ENCODE measurements at places on chromosomes 12 and 14.

GRCh38 chr14:69650948-69651369, 39.6 kb downstream of the SUSD6 start:
- peaks cover 84% of the 10 kb centered on the region for H3K4me1 ChIP-seq
- no peaks in the 10 kb centered on the region for H3K27me3 ChIP-seq
- H3K36me3 ChIP-seq = no peaks in the 10 kb centered on the region
- no peak for DNase-seq
- H3K4me3 ChIP-seq = no peak overlapping the region

GRCh38 chr12:8606890-8607289, 5.8 kb downstream of the AICDA start:
- no peaks in the 10 kb centered on the region for H3K36me3 ChIP-seq
- H3K4me3 ChIP-seq = no peak overlapping the region
- no peak overlapping the region for H3K27ac ChIP-seq

DNA sequence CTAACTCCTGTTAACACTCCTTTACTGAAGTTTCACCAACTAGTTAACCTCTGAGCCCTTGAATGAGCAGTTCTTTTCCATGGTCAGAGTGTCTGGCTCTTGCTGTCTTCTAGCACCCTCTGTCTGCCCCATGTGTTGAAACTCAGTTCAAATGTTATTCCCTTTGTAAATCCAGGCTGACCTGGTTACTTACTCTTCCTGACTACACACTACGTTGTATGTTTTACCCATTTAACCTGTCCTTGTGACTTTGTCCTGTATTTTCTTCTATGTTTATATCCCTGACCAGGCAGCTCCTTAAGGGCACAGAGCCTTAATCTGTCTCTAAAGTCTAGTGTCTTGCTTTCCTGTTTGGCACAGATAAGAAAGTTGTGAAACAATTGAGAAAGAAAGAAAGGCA, 389.0 kb upstream of the RPL10L start:
- H3K4me1 ChIP-seq = no peaks in the 10 kb centered on the region
- no peak overlapping the region for H3K27ac ChIP-seq
- H3K36me3 ChIP-seq = no peaks in the 10 kb centered on the region

- DNase-seq = no peak
- no peaks in the 10 kb centered on the region for H3K36me3 ChIP-seq
- no peaks in the 10 kb centered on the region for H3K27me3 ChIP-seq
- H3K4me3 ChIP-seq = no peak overlapping the region
- H3K27ac ChIP-seq = no peak overlapping the region
- no peaks in the 10 kb centered on the region for H3K4me1 ChIP-seq
Measured at GRCh38 chr12:4962539-4963486, 53.1 kb downstream of the KCNA1 start.

GRCh38 chr12:88994971-88995370, 357.3 kb downstream of the DUSP6 start:
- no peaks in the 10 kb centered on the region for H3K36me3 ChIP-seq
- no peaks in the 10 kb centered on the region for H3K4me1 ChIP-seq
- no peak overlapping the region for H3K4me3 ChIP-seq
- no peak for DNase-seq

DNA sequence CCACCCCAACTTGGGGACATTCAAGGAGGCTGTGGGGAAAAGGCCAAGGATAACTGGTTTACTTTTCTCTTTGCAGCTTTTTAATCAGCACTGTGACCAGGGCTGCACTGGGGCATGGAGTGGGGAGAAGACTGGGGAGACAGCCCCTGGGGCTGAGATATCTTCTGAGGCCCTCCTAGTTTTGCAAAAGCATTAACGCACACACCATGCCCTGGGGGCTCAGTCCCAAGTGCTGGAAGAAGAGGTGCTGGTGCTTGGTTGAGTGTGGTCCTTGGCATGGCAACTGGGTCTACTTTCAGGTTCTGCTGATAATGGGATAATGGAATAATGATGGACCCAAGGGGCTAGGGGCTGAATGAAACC, 9.4 kb upstream of the SMARCD1 start:
- H3K36me3 ChIP-seq = no peaks in the 10 kb centered on the region
- no peak for DNase-seq
- H3K4me3 ChIP-seq = no peak overlapping the region
- H3K4me1 ChIP-seq = peaks cover 9% of the 10 kb centered on the region
- H3K27ac ChIP-seq = no peak overlapping the region

DNA sequence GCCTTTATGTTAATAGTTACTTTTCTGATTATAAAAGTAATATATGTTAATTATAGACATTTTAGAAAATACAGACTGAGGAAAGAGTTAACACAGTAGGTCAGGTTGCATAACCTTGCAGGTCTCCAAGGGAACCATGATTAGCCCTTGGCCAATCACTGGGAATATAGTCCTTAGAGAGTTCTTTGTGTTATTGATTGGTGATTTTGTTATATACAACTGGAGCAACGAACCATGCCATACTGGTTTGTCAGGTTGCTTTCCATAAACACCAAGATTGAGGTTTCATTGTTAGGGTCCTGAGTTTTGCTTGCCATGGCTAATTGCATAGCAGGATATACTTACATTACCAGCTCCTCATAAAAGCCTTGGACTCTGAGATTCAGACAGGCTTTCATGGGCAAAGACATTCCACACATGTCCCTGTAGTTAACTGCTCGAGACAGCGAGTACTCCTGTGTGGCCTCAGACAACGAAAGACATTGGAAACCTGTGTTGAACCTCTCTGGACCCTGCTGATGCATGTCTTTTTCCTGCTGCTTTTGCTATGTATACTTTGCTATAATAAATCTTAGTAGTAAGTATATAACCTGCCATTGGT, 33.7 kb downstream of the MAPK1IP1L start:
- H3K4me3 ChIP-seq = no peak overlapping the region
- no peaks in the 10 kb centered on the region for H3K27me3 ChIP-seq
- no peak overlapping the region for H3K27ac ChIP-seq
- no peaks in the 10 kb centered on the region for H3K36me3 ChIP-seq
- no peaks in the 10 kb centered on the region for H3K4me1 ChIP-seq

DNA sequence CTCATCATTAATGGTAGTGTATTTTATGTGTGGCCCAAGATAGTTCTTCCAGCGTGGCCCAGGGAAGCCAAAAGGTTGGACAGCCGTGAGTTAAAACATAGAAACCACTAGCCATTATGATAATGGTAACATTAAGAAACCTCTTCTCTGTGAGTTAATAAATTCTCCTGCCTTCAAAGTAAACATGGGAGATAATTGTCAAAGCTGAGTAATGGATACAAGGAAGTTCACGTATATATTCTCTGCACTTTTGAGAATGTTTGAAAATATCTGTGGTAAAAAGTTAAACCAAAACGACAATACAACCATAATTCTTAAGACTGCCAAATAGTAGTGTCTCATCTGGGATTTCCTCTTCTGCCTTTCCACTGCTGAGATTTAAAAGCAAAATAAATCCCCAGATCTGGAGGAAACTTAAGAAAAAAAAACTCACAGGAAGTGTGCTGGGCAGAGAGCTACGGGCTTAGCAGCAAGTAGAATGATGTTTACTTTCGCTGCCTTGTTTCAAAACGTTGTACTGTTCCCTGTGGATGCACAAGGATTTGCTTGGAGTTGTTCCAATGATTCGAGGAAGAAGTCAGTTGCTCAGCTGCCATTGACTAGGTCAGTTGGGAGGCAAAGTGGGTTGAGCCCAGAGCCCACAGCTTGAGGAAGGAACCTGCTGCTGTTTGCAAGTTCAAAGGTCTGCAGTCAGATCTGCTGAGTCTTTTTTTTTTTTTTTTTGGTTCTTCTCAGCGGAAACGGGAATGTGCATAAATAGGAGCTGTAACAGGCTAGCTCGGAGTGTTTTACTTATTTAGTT, 1.7 kb downstream of the TPCN1 start:
- peak; percentile 92 for DNase-seq
- no peaks in the 10 kb centered on the region for H3K27me3 ChIP-seq
- peak overlapping the region; percentile 65 for H3K4me3 ChIP-seq
- H3K27ac ChIP-seq = peak overlapping the region; percentile 92
- H3K4me1 ChIP-seq = peaks cover 51% of the 10 kb centered on the region
- H3K36me3 ChIP-seq = peaks cover 13% of the 10 kb centered on the region

DNA sequence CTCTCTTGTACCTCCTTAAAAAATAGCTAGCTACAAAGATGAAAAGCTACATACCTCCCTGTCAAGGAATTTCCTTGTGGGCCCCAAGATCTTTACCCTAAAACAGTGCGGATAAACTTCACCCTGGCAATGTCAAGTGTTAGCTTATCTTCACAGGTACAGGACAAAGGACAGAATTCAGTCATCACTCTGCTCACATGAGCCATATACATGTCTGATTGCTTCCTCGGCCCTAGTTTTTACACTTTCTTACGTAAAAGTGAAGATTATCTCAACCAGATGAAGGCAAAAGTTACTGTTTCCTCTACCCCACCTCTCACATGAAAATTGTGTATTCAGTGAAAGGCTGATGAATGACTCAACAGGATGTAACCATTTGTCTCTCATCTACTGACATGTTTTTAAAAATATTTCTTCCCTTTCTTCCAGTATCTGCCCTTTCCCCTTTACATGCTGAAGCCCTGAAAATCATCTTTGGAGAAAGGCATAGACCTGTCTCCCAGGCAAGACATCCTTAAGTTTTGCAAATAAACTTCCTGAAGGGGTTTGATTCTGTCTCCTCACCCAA, 890.1 kb downstream of the GALC start:
- no peaks in the 10 kb centered on the region for H3K27me3 ChIP-seq
- no peak for DNase-seq
- no peaks in the 10 kb centered on the region for H3K36me3 ChIP-seq

- H3K4me3 ChIP-seq = no peak overlapping the region
- no peak for DNase-seq
- no peaks in the 10 kb centered on the region for H3K36me3 ChIP-seq
Measured at GRCh38 chr14:59425322-59425935, 39.8 kb downstream of the GPR135 start.

DNA sequence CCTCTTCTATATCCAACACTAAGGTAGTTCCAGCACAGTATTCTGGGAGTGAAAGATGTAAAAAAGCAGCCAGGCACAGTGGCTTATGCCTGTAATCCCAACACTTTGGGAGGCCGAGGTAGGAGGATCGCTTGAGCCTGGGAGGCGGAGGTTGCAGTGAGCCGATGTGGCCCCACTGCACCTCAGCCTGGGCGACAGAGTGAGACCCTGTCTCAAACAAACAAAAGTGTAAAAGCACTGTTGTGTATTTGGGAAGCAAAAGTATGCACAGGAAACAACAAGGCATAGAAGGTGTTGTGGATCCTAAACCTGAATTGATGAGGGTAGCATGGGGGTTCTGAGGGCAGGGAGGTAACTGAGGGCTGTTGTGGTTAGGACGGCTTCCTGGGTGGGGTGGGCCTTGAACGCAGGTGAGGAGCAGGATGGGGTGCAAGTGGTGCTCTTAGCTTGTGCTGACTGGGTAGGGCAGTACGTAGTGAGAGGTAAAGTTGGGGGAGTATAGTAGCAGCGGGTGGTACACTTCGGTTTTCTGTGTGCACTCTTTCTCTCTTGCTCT, 64.2 kb downstream of the RASSF3 start:
- H3K4me3 ChIP-seq = no peak overlapping the region
- peak overlapping the region; percentile 27 for H3K27ac ChIP-seq
- H3K27me3 ChIP-seq = no peaks in the 10 kb centered on the region
- H3K36me3 ChIP-seq = no peaks in the 10 kb centered on the region

DNA sequence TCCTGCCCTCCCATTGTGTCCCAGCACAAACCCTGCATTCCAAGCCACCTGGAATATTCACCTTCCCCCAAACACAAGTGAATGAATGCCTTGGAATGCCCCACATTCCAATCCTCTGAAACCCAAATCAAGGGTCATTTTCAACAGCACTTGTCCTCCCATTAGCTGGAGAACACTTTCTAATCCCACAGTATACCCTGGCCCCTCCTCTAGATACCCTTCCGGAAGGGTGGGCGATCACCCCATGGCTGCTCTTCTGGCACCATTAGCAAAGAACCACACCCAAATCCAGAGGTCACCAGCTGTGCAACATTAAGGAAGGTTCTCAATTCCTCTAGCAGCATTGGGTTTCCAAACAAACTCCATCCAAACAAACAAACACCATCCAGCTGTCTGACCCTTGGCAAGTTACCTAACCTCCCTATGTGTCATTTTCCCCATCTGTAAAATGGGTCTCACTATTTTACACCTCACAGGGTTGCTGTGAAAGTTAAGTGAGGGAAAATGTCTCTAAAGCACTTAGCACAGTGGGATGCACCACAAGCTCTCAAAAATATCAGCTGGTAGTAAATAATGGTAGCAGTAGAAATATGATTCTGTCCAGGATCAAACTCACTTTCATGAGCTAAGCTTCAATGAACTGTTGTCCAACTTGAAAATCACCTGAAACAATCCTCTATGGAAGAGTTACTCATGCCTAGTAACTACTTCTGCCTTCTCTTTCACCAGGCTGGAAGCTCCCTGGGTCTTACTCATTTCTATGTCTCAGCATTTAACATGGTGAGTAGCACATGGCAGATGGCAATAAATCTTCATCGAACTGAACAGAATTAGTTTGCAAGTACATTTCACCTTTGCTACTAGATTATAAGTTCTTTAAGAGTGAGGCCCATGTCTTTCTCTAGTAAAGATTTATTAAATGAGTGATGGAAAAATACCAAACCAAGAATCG, 5.3 kb downstream of the NUAK1 start:
- H3K36me3 ChIP-seq = no peaks in the 10 kb centered on the region
- peak overlapping the region; percentile 94 for H3K27ac ChIP-seq
- DNase-seq = no peak
- no peaks in the 10 kb centered on the region for H3K27me3 ChIP-seq
- H3K4me3 ChIP-seq = no peak overlapping the region

All from vagina (tissue), 2 donors.